ENCODE measurements at places on chromosomes 7 and 10. TPM values are rescaled to one million over a fixed set of nuclear protein-coding genes. Genes with fewer than 3 reads are reported as not detected.
A peak's percentile ranks its signal among the peaks of the same experiment; 100 is the strongest.

- DNase-seq: no peak
These were observed 1.2 kb upstream of the SP8 start for GRCh38 chr7:20787660-20788419.

DNA sequence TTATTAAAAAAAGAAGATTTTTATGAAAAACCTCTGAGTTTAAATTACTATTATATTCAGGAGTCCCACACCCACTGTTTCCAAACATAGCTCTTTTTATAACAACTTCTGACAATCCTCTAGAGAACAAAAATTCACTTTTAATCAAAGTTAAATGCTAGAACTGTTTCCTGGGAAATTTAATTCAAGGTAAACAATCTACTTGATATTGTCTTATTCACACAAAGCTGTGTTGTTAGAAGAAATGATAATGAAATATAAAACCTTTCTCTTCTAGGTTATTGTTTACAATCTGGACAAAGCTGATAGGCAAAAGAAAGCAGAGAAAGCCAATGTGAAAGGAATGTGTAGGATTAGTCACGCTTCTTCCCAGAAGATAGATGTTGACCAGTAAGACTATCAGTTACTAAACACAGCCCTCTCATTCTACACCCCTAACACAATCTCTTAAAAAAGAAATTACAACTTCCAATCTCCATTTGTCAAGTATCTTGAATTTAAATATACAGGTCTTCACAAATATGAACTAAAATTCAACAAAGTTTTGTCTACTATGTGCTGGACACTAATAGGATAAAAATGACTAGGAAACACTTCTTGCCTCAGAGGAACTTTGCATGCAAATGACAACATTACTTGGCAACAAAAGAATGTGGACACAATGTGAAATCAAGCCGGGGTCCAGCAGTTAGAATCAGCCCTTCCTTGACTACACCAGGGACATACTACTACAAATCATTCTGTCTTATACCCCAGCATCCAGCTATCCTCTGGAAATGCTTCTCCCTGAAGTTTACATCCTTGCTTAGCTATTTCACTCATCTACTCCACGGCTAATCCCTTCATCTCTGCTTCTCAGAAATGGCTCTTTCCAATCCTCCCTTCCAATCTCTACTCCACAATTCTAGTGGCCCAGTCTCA is 123.7 kb downstream of the IMMP2L start:
- no peak for DNase-seq

GRCh38 chr10:51103554-51104217 is 29.4 kb downstream of the PRKG1 start:
- no peak for DNase-seq

Gene ELAPOR2
- total RNA-seq: 8.6 TPM

- DNase-seq: no peak
These were observed 58.7 kb downstream of the MTURN start for GRCh38 chr7:30193336-30193943.

- peak; percentile 43 for DNase-seq
These were observed 2.5 kb downstream of the VOPP1 start for GRCh38 chr7:55569797-55570196.

DNA sequence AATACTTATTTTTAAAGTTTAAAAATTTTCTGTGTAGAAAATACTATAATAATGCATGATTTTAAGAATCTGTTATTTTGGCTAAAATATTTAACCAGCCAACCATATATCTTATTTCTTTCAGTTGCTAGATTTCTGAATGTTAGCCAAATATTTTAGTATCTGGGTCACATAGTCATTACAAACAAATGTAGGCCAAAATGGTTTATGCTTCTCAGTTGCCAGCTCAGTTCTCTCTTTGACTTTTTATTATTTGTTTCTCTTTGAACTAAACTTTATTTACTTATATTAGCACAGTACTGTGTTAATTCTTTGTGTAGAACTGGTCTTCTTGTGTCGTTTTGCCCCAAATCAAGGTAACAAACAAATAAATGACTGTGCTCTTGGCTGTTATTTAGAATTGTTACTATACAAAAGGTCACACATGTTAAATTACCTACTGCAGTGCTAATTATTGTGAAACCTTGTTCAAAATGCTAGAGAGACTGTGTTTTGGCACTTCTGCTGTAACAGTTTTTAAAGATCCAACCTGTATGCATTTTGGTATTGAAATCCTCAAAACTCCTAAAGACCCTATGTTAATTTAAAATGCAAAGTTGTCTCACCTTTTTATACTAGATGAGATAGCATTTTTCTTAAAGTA is 39.8 kb downstream of the ZEB1 start:
- no peak for DNase-seq

- no peak for DNase-seq
These were observed 50.6 kb downstream of the PRKG1 start for GRCh38 chr10:51124852-51125251.

Gene BICC1
- not detected for total RNA-seq

DNA sequence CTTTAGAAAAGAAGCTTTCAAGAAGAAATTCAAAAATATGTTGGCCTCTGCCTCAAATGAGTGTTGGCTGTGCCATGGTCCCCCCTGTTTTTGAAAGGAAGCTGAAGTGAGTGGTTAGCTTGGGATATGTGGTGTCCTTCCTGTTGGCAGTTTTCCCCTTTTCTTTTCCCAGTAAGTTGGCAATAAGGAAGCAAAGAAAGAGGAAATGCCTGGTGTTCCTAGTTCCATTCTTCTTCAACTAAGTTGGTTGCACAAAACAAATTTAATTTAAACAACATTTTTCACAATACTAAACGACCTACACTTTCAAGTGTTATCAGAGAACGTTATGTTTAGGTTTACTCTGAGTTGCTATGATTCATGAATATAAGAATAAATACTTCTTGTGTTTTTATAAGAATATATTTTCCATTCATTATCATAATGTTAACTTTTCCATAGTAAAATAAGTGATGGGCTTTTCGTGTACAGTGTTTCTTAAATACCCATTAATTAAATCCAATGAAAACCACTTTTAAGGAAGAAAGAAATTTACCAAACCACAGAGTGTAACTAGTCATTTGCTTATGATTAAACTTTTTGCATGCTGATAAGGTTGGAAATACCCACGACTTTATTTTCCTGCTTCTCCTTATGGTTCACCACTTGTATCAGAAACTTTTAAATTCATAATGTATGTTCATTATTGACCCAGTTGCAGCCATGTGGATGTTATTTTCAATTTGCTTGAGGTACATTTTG is 7.7 kb downstream of the HDAC9 start:
- no peak for DNase-seq

GRCh38 chr7:155971180-155971770 is 159.0 kb upstream of the SHH start:
- no peak for DNase-seq

Gene ITIH2
- total RNA-seq: not detected

Data from OCI-LY7 (cell line).